ENCODE measurements at places on chromosomes 6 and 20. TPM values are rescaled to one million over a fixed set of nuclear protein-coding genes. Genes with fewer than 3 reads are reported as not detected.

DNA sequence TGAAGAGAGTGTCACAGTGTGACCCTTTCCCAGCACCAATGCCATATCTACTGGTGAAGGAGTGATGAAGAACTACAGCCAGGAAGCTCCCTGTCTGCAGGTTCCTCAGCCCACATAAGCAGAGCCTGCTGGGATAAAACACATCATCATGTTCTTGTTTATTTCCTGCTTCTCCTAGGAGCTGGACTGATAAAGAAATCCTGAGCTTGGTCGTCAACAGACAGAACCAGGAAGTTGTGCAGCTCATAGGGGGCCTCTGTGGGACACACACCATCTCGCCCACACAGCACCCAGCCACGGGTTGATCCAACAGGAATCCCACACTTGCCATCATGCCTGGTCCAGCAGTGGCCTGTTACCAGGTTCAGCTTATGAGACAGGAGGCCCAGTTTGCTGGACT is 2.8 kb upstream of the CSTL1 start:
- no peak for DNase-seq

DNA sequence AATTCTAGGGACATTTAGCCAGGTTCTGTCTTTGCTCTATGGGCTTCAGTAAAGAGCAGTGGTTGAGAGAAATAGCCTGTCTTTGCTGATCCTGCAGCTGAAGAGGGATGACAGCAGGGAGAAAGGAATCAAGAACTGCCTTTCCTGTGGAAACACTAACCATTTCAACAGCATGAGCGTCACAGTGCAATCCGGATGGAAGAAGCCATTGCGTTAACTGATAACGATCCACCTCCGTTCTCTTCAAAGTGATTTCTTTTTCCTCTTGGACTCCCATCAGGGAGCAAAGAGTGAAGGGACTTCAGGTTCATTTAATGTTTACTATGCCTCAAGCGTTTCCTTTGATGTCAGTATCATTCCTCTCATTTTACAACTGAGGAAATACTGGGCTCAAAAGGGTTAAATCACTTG is 35.2 kb upstream of the EEF1E1 start:
- DNase-seq: no peak

DNA sequence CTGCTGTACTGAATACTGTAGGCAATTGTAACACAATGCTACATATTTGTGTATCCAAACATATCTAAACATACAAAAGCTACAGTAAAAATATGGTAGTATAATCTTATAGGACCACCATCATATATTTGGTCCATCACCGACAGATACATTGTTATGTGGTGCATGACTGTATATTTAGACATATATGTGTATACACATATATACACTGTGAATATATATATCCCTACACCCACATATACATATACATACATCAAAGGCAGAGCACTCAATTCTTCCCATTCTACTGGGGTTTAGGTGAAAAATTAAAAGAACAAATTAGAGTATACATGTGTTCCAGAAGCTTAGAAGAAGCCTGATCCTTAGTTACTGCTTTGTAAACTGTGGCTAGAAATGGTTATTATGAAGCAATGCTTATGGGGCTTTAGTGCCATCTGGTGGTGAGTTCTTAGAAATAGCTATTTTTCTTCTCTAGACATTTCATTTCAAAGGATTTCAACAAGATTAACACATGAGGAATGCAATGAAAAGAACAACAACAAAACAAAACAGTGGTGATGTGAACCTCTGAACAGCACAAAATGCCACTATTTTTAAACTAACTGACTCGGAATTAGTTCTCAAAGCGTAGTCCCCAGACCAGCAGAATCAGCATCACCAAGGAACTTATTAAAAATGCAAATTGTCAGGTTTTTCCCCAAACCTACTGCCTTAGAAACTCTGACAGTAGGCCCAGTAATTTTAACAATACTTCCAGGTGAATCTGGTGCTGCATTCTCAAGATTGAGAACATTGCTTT is 38.0 kb downstream of the PKHD1 start:
- peak; percentile 36 for DNase-seq

GRCh38 chr20:10579942-10580341 is 93.9 kb downstream of the JAG1 start:
- no peak for DNase-seq

- DNase-seq: no peak
Measured at GRCh38 chr6:137156650-137157049, 16.8 kb downstream of the IL22RA2 start.

DNA sequence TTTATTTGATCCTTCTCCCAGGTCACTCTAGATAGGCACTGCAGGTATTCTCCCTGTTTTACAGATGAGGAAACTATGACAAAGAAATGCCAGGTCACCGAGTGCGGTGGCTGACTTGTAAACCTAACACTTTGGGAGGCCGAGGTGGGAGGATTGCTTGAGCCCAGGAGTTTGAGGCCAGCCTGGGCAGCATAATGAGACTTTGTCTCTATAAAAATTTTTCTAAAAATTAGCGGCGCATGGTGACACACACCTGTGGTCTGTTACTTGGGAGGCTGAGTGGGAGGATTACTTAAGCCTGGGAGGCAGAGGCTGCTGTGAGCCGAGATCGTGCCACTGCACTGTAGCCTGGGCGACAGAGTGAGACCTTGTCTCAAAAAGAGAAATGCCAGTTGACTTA is 5.1 kb downstream of the RALGAPB start:
- no peak for DNase-seq

DNA sequence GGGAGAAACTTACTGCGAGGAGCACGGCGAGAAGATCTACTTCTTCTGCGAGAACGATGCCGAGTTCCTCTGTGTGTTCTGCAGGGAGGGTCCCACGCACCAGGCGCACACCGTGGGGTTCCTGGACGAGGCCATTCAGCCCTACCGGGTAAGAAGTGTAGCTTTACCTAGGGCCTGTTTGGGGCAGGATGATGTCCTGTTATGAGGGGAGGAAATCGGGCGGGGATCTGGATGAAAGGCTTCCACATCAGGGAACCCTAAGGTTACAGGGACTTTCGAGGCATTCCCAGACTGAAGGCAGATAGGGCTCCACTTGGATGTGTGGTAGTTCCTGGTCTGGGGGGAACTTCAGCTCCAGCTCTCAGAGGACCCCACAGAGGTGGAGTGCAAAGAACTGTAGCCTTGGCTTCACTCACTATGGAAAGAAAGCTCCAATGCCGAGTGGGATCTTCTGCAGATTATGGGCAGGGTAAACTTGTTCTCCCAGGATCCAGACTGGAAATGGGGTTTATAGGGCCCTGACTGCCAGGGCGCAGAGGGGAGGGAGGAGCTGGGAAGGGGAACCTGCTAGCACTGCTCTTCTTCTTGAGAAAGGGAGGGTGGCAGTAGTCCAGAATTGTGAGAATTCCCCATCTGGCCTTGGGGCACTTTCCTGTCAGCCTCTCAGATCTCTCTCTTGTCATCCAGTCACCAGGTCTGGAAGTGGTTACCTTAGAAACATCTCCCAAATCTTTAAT is 740 bp downstream of the TRIM15 start:
- no peak for DNase-seq

DNA sequence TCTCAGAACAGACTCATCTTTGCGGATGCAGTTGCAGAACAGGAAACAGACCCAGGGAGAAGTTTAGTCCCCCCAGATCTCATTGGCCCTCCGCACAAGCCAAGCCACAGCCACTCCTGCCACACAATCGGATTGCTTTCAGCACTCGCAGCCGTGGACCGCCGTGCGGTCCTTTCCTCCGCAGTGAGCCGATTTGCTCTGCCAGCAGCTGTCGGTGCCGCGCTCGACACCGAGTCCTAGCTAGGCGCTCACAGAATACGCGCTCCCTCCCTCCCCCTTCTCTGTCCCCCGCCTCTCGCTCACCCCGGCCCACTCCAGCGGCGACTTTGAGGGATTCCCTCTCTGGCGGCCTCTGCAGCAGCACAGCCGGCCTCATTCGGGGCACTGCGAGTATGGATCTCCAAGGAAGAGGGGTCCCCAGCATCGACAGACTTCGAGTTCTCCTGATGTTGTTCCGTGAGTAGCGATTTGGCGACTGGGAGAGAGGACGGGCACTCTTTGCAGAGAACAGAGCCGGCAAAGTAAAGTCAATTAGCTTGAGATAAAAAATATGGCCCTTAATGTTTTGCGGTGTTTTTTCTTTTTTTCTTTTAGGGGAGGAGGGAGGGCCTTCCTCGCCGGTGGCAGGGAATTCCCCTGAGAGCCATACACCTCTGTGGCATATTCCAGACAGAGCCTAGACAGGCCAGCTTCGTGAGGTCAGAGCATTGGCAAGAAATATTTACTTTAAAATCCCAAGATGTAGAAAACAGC is at the start of gene LAMP5:
TSS of gene LAMP5 (plus strand) at position 130 of the 753 bp plus-strand sequence. CDS start at position 393, 263 bp downstream.
- peak; percentile 17 for DNase-seq

GRCh38 chr20:35773154-35773751 is 1.4 kb downstream of the PHF20 start:
- DNase-seq: no peak

- no peak for DNase-seq
Measured at GRCh38 chr20:21981597-21982344, 276.3 kb downstream of the PAX1 start.

DNA sequence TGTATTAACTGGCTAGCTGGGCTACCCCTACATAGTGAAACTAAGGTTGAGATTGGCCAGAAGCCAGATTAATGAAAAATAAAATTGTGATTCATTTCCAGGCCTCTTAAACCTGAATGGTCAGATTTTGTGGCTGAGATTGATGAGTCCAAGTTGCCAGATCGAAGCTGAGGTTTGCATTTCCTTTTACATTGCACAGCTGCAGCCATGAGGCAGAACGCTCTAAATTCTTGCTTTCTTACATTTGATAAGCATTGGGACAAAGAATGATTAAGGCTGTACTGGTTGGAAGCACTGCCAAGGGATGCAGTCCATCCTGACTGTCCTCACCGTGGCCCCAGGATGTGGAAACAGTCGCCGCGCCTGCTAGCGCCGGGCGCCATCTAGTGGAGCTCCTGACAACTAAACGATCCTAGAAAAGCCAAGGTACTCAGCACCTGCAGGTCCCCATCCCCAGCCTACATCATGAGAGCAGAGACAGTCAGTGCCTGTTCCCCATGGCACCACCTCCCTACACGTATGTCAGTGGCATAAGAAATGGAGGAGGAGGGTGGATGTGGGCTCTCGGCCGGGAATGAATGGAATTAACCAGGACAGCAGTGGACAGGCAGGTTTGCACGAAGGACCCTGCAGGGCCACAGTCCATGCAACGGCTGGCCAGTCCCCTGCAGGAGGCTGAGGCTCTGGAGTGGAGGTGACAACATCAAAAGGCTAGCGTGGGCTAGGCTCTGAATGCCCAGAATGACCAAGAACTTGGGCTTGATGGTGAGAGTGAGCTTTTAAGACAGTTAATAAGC is 19.0 kb downstream of the PXDC1 start:
- peak; percentile 62 for DNase-seq

DNA sequence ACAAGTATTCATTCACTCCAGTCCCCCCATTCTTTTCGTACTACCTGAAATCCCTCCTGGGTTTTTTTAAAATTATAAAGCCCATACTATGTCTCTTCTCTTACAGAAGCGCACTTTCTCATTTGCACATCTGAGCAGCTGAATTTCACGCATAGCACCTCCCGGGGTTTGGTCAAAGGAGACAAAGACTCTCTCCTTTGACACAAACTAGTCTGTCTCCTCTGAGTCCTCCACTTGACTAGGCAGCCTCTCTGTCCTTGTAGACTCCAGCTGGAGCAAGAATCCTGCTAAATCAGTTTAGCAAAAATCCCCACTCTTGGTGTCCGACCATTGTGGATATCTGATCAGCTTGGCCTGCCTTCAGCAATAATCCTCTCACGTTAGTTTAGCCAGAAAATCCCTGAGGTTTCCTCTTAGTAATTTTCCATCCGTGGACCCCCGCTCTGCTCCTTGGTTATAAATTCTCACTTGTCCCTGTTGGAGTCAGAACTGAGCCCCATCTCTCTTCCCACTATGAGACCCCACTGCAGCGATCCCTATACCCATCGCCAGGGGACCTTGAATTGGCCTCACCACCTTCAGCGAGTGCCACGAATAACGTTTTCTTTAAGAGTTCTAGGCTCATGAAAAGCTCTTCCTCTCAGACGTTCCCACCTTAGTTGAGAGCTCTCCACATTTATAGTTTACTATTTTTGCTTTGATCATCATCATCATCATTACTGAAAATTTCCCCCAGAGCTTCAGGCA is 29.0 kb downstream of the PDYN start:
- no peak for DNase-seq

Gene ADGB
- total RNA-seq: not detected

Gene GCM1
- not detected for total RNA-seq

Gene HDDC2
- 57.3 TPM for total RNA-seq

Gene SAMD5
- not detected for total RNA-seq

Gene ASCC3
- 96.3 TPM for total RNA-seq

Gene RSPO4
- total RNA-seq: not detected
